Cardiac septum (tissue), 1 donor: ENCODE measurements at places on chromosomes 3 and 15. TPM values are rescaled to one million over a fixed set of nuclear protein-coding genes. Genes with fewer than 3 reads are reported as not detected.

The ARHGEF26 gene
- 2.9 TPM for total RNA-seq

The HYAL1 gene
- total RNA-seq = 51.6 TPM

The CFAP91 gene
- total RNA-seq = 0.57 TPM

The FEZF2 gene
- total RNA-seq = not detected

DNA sequence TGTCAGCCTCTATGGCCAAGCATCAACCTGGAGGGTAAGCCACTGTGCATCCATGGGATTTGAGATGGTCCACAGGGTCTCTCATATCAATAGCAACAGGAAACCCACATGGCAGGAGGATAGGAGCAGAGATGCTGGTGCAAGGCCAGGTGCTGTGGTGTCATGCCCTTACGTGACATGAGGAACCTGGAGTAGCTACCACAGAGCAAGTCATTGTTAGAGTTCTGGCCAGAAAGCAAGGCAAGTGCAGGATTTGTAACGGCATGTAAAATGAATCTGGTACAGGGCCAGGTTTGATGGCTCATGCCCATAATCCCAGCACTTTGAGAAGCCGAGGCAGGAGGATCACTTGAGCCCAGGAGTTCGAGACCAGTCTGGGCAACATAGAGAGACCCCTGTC is 14.8 kb upstream of the ZNF774 start:
- DNase-seq = no peak

GRCh38 chr3:99910752-99911290 is 93.2 kb downstream of the CMSS1 start:
- DNase-seq = no peak

GRCh38 chr3:167969548-167969947 is 126.2 kb downstream of the GOLIM4 start:
- no peak for DNase-seq

The GASK1A gene
- total RNA-seq = 0.16 TPM

GRCh38 chr3:167246252-167246651 is 133.8 kb downstream of the ZBBX start:
- DNase-seq = no peak

- no peak for DNase-seq
Observed at GRCh38 chr3:133038089-133038730, at the start of gene TMEM108. TMEM108 (plus strand) TSS chr3:133038391.

The NOP10 gene
- 96.9 TPM for total RNA-seq
